ENCODE measurements at places on chromosomes 1 and 21.

- no peak for DNase-seq
Measured at GRCh38 chr1:53783056-53783455, 44.1 kb upstream of the GLIS1 start.

DNA sequence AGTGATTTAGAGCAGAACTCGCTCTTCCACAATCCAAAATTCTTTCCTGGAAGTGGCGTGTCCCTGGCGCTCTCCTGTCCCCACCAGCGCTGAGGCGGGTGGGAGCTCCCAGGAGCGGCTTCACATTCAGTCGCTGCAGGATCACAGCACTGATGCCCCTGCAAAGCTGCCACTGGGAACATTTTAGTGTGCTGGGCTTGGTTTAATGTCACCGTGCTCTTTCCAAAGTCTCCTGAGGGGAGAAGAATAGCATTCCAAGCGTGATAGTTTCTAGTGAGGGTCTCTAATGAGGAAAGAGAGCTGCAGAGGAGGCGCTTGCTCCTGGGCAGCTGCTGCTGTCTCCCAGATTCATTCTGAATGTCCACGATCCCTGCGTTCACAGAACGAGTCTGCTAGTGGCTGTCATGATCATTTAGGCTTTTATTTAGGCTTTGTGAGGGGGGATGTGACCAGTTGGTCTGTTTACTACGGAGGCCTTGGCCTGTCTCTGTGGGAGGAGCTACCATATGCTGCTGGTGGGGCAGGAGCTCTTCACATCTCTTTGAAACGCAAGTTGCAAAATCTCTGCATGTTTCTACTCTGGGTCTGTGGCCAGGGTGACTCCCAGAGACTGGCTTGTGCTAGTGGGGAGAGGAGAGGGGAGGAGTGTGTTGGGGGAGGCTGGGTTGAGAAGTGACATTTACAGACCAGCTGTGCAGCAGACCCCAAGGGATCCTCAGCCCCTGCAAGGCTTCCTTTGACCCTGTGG, 23.4 kb downstream of the OLFML3 start:
- DNase-seq, result no peak

DNA sequence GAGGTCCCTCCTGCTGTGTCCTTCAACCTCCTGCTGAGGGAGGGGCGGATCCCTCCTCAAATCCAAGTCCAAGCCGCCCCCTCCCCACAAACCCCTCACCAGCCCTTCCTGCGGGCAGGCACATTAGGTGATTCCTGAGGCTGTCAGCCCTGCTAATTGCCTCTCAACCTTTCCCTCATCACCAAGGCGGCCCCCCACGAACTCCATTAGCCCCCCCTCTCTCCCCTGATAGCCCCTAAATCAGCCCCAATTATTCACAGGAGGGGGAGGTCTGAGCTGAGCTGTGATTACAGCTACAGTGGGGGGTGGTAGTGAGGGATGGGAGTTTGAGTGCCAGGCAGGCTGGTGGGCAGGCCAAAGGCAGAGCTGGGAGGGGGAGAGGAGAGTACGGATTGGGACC, 5.8 kb upstream of the PEAR1 start:
- DNase-seq, result no peak

GRCh38 chr1:27011058-27011764, 1.4 kb downstream of the TENT5B start:
- DNase-seq, result no peak

- no peak for DNase-seq
Measured at GRCh38 chr1:238199325-238199724, 308.6 kb upstream of the ZP4 start.

DNA sequence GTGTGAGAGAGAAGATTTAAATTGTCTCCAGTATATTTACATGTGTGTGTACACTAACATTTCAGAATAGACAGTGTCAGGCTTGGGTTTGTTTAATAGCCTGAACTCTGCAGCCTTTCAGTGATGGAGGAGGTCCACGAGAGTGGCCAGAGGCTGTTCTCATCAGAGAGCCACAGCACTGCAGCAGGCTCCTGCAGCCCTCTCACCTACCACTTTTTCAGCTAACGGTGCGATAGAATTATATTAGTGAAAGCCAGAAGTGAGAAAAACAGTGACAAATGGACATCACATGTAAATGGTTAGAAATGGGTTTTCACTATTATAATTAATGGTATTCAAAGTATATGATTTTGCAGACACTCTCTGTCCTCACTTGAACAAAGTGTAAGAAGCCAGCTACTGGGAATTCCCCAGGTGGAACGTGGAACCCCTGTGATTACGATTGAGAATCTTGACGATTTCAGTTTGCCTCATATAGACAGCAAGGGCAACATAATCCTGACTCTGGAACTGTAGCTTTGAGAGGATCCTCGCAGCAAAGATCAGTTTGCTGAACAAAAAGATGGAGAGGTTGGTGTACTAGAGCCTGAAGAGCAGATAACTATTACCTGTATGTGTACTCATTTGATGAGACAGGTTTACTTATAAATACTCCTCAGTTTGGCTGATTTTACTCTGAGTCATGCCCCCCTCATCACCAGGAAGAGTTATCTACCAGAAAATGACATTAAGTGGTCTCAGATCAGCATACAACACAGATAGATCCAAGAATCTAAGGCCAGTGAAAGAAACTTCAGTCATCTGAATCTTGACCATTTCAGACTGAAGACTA, 31.4 kb downstream of the IFI16 start:
- no peak for DNase-seq

DNA sequence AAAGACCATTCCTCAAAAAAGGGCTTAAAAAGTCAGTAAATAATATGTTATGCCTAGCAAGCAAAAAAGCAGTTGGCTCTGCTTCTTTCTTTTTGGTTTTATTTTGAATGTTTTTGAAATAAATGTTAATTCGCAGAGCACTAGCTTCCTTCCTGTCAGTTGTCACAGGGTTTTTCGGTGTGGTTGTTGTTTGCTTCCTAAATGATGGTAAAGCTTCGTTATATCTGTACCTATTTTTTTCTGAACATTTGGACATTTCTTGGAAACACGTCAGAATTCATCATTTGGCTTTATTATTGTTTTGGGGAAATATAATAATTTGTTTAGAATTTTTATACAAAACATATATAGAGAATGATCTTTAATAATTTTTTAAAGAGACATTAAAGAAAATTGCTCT, 351.9 kb upstream of the SGIP1 start:
- DNase-seq, result no peak

DNA sequence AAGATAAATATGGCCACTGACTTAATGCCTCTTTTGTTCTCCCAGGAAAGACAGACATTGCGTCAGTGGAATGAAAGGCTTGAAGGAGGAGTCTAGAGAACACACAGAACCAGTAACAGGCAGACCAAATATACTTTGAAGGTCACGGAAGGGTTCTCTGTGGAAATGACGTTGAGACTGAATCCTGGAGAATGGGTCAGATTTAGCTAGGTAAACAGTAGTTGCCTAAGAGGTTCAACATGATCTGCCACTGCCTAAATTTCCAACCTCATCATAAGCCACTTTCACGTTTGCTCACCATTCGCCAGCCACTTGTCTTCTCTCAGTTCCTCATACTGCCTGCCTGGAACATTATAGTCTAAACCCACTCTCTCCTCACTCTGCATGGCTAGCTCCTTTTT, 20.5 kb downstream of the PLA2G4A start:
- DNase-seq, result no peak

- peak; percentile 85 for DNase-seq
Measured at GRCh38 chr1:54273092-54273794, 73.3 kb downstream of the MRPL37 start.

- DNase-seq, result no peak
Measured at GRCh38 chr1:167418391-167418790, 99.9 kb downstream of the CD247 start.

DNA sequence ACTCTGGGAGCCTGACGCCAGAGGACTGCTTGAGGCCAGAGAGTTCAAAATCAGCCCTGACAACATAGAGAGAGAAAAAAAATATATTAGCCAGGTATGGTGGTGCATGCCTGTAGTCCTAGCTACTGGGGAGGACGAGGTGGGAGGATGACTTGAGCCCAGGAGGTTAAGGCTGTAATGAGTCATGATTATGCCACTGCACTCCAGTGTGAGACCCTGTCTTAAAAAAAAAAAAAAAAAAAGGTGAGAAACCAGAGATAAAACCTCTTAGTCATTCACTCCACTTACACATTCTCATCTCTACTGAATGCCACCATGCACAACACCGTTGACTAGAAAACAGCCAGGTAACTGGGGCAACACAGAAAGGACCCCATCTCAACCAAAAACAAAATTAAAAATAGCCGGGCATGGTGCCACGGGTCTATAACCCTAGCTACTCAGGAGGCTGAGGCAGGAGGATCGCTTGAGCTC, 178.1 kb downstream of the SLC45A1 start:
- no peak for DNase-seq

GRCh38 chr1:111334169-111334568, 43.5 kb downstream of the CHIA start:
- DNase-seq, result no peak

- no peak for DNase-seq
Measured at GRCh38 chr1:61659061-61659460, 65.9 kb downstream of the TM2D1 start.

DNA sequence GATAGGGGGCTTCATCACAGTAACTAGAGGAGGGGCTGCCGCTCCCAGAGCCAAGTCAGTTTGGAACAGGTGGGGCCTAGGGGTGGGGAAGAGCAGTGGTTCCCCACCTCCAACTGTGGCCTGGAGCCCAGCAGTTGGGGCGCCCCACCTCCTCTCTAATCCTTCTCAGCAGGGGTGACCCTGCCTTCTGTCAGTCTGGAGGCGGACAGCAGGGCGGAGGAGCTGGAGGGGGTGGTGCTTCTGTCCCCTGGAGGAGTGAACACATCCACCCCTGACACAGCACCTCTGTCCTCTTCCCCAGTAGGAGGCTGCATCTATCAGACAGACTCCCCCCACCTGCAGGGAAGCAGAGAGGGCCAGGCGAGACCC, 73.8 kb downstream of the MRPL37 start:
- DNase-seq, result no peak

DNA sequence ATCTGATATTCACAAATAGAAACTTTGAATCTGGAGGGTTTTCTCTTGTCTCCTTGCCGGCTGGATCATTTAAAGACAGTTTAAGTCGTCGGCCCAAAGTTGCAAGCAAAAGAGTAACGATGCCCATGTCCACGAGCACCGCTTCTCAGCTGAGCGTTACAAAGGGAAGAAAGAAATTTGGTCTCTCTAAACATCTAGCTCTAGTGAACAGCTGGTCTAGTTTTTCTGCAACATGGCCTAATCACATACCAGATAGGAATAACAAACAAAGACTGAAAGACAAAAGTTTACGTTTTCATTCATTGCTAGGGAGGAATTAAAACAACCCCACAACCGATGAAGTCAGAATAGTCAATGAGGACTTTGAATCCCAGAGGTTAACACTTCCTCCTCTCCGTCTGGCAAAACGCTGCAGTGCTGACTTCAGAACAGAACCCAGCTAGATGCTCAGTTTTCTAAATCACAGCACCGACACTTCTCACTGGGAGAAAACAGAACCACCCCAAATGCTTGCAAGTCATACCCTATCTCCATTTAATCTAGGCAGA, 69.4 kb downstream of the NTPCR start:
- no peak for DNase-seq

- DNase-seq, result no peak
Measured at GRCh38 chr1:167611983-167612382, 18.0 kb upstream of the RCSD1 start.

GRCh38 chr1:89959719-89960118, 35.2 kb upstream of the ZNF326 start:
- DNase-seq, result no peak

- DNase-seq, result no peak
Measured at GRCh38 chr1:3373700-3374405, 80.6 kb upstream of the ARHGEF16 start.

DNA sequence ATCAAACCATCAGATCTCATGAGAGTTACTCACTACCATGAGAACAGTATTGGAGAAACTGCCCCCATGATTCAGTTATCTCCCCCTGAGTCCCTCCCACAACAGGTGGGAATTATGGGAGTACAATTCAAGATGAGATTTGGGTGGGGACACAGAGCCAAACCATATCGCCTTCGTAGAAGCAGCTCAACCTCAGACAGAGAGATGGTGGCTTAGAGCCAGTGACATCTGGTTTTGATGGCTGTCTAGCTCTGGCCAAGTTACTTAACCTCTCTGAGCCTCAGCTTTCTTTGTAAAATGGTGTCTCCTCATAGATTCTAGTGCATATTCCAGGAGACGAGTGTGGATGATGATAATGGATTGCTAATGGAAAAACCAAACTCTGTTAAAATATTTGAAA, 27.2 kb downstream of the MX1 start:
- no peak for DNase-seq

DNA sequence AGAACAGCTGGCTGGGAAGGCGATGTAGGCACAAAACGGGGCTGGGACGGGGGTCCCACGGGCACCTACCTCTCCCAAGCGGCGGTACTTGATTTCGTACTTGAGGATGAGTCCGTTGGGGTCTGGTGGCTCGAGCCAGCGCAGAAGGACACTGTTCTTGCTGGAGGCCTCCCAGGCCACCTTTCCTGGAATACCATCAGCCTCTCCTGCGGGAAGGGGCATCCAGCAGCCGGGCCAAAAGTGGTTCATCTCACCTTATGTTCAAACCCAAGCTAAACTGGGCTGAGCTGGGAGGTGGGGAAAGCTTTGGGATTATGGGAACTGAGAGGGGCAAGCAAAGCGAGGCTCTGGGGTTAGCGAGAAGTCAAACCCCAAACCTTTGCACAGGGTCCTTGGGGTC, 14.3 kb downstream of the INSRR start:
- no peak for DNase-seq

- peak; percentile 28 for DNase-seq
Measured at GRCh38 chr1:117568999-117569398, 36.8 kb upstream of the TENT5C start.

GRCh38 chr1:116357487-116357886, 15.6 kb upstream of the ATP1A1 start:
- no peak for DNase-seq

DNA sequence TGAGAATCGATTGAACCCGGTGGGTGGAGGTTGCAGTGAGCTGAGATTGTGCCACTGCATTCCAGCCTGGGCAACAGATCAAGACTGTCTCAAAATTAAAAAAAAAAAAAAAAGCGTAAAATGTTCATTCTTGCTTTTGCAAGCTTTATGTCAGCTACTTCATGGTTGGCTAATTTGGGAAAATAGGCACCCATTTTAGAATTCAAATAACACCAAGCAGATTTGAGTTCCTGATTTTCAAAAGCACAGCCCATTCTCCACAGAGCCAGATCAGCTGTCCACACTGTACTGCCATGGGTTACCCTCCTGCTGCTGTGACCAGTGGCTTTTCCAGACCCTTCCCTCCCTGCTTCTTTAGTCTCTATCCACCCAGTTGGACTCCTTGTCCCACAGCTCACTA, 4.4 kb downstream of the THEM5 start:
- DNase-seq, result no peak

- DNase-seq, result no peak
Measured at GRCh38 chr21:20618878-20619277, 379.3 kb upstream of the NCAM2 start.

DNA sequence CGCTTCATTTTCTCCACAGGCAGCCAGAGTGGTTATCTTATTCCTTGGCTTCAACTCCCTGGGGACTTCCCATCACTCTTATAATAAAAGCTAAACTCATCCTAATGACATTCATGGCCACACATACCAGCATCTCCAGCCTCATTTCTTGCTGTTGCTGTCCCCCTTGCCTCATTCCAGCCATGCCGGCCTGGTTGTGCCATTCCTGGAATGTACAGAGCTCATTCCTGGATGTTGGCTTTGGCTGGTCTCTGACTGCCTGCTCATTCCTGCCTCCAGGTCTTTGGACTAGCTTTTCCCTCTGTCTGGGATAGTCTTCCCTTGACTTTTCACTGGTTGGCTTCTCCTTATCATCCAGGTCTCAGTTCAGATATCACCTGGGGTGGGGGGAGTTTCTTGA, 2.4 kb upstream of the PEF1 start:
- no peak for DNase-seq

All from left forelimb (tissue), 1 donor.